ENCODE measurements at places on chromosomes 2 and 18. TPM values are rescaled to one million over a fixed set of nuclear protein-coding genes. Genes with fewer than 3 reads are reported as not detected.

The TMEM37 gene
- 0.91 TPM for total RNA-seq

The MAPK4 gene
- not detected for total RNA-seq

The SEPTIN2 gene
- 487 TPM for total RNA-seq

The FAM124B gene
- total RNA-seq, result 155 TPM

The TUBB8B gene
- not detected for total RNA-seq

The NCL gene
- 230 TPM for total RNA-seq

The SIGLEC15 gene
- total RNA-seq, result not detected
